Progenitor cell of endocrine pancreas (in vitro differentiated cells): ENCODE measurements at places on chromosomes 12 and 14. TPM values are rescaled to one million over a fixed set of nuclear protein-coding genes. Genes with fewer than 3 reads are reported as not detected.

DLK1 gene
- total RNA-seq = 5,491 and 5,856 TPM in 2 replicates

DNA sequence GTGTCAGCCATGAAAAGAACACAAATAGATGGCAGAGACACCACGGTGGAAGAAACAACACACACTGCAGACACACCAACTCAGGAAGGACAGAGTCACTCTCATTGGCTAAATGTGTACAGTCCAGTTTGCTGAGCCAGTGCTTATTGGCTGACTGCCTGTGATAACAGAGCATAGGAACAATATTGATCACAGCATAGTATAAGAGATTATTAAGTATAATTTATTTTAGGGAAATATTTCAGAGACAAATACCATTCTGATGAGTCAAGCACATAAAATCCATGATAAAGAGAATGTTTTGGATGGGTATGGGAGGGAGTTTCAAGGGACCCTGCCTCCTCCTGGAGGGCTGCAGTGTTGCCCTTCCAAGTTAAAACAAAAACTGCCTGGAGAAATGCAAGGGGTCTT, 50.9 kb downstream of the BTG1 start:
- peaks cover 19% of the 10 kb centered on the region for H3K4me1 ChIP-seq
- no peak overlapping the region for H3K27ac ChIP-seq
- DNase-seq = no peak
- H3K36me3 ChIP-seq = peaks cover 3% of the 10 kb centered on the region
- no peak overlapping the region for H3K4me3 ChIP-seq

DNA sequence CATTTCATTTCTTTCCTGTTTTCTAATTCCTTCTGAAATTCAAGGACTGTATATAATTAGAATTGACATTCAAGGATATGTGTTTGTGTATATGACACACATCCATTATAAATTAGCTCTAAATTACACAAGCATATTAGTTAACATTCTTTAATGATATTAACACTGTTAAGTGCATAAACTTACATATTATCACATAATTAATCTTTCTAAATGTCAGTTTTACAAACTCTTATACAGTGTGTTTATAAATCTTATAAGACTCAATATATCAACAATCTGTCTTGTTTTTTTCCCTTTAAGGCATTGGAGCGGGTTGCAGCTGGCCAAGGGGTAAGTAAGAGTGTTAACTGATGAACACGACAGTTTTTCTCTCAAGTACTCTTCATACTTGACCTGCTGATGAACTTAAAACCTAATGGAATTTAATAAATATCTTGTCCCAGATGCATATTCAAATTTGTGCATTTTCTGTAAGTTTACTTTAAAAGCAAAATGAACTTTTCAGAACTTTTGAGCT, 76.1 kb downstream of the METTL25 start:
- H3K4me3 ChIP-seq = no peak overlapping the region
- peaks cover 3% of the 10 kb centered on the region for H3K4me1 ChIP-seq
- no peak overlapping the region for H3K27ac ChIP-seq
- H3K27me3 ChIP-seq = no peaks in the 10 kb centered on the region
- DNase-seq = no peak

GRCh38 chr14:73492043-73492552, 1.4 kb downstream of the RIOX1 start:
- H3K4me1 ChIP-seq = peaks cover 19% of the 10 kb centered on the region
- DNase-seq = no peak
- H3K36me3 ChIP-seq = peaks cover 18% of the 10 kb centered on the region
- H3K27me3 ChIP-seq = no peaks in the 10 kb centered on the region

FAM222A gene
- total RNA-seq = 11.6 and 12.7 TPM in 2 replicates

SOX5 gene
- total RNA-seq = 49.1 and 56.9 TPM in 2 replicates

- H3K4me3 ChIP-seq = no peak overlapping the region
- no peaks in the 10 kb centered on the region for H3K36me3 ChIP-seq
- DNase-seq = no peak
- H3K4me1 ChIP-seq = peaks cover 25% of the 10 kb centered on the region
- H3K27me3 ChIP-seq = peaks cover 41% of the 10 kb centered on the region
- H3K27ac ChIP-seq = no peak overlapping the region
Measured at GRCh38 chr14:74619672-74620131, 7.7 kb upstream of the LTBP2 start.

DNA sequence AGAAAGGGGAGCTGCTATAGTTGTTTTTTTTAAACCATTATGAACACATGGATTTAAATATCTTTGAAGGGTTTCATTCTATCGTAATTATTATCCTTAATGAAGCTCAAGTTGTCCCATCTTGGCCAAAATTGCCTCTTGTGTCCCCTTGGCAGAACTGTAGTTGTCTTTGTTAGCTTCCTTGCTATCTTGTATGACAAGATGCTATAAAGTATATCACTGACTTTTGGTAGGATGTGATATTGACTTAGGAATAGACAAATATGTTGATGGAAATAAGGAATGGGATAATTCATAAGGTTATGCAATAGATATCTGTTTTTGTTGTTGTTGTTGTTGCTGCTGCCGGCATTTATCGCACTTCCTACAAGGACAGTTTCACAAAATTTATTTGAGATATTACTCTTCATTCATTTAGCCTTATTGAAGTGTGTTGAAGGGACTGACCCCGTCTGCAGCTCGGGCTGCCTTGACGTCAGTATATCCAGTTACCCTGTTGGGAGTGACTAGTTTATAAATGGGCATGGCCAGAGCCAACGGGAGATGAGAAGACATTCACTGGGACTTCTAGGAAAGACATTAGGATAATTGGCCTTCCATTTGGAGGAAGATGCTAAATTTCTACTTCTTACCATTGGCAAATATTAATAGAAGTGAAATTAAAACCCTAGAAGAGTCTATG, 26.1 kb upstream of the APOLD1 start:
- peaks cover 12% of the 10 kb centered on the region for H3K4me1 ChIP-seq
- no peaks in the 10 kb centered on the region for H3K36me3 ChIP-seq
- no peaks in the 10 kb centered on the region for H3K27me3 ChIP-seq

- H3K4me3 ChIP-seq = no peak overlapping the region
- peaks cover 14% of the 10 kb centered on the region for H3K4me1 ChIP-seq
- no peaks in the 10 kb centered on the region for H3K27me3 ChIP-seq
- no peak for DNase-seq
- H3K27ac ChIP-seq = no peak overlapping the region
- H3K36me3 ChIP-seq = no peaks in the 10 kb centered on the region
Measured at GRCh38 chr12:9719790-9720189, 13.1 kb downstream of the CLECL1 start.

OR4N2 gene
- total RNA-seq = not detected in 2 replicates

GRCh38 chr14:83568141-83568540, 1961.8 kb upstream of the FLRT2 start:
- H3K27me3 ChIP-seq = no peaks in the 10 kb centered on the region
- H3K4me3 ChIP-seq = no peak overlapping the region
- H3K36me3 ChIP-seq = no peaks in the 10 kb centered on the region
- peaks cover 5% of the 10 kb centered on the region for H3K4me1 ChIP-seq

DNA sequence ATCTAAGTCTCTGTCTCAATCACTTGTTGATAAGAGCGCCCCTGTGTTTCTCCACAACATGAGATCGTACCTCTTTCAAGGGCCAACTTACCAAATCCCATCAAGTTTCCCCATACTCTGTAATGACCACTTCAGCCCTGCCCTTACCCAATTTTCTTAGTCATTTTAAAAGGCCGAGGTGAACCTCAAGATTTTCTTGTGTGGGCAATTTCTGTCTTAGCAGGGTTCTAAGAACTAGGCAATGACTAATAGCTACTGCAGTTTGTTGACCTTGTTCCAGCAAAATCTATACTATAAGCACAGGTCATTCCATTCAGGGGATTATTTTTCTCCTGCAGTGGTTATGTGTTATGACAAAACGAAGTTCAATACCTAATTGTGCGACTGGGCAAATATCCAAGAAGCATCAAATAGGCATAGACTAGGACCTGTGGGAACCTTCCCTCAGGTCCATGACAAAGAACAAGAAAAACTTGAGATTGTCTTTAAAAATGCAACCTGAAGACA, 359.8 kb downstream of the PCNX1 start:
- peaks cover 1% of the 10 kb centered on the region for H3K36me3 ChIP-seq
- H3K4me3 ChIP-seq = no peak overlapping the region
- peaks cover under 1% of the 10 kb centered on the region for H3K4me1 ChIP-seq
- H3K27me3 ChIP-seq = no peaks in the 10 kb centered on the region

LRRC10 gene
- total RNA-seq = not detected in 2 replicates

- no peak overlapping the region for H3K27ac ChIP-seq
Measured at GRCh38 chr14:102293781-102294180, 11.2 kb downstream of the MOK start.

GRCh38 chr14:56874375-56874774, 64.1 kb upstream of the OTX2 start:
- peaks cover 28% of the 10 kb centered on the region for H3K27me3 ChIP-seq
- H3K4me1 ChIP-seq = no peaks in the 10 kb centered on the region
- no peak for DNase-seq
- H3K27ac ChIP-seq = no peak overlapping the region
- H3K36me3 ChIP-seq = no peaks in the 10 kb centered on the region
- no peak overlapping the region for H3K4me3 ChIP-seq

DNA sequence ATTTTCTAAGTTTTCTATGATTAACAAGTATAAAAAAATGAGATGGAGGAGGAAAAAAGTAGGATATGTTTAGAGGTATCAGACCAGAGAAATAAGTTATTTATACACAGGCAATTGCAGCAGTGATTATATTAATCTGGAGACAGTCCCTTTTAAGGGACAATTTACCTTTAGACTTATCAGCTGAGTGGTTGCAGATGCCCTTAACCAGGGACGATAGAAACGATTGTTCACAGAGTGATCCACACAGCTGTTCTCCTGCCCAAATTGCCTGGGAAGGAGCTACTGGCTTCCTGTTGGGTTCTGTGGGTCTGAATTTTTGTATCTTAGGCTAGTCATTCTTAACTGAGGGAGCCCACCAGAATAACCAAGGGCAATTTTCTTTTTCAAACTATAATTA, 66.4 kb downstream of the GCH1 start:
- H3K36me3 ChIP-seq = peaks cover 11% of the 10 kb centered on the region
- H3K4me3 ChIP-seq = no peak overlapping the region
- no peak overlapping the region for H3K27ac ChIP-seq
- no peaks in the 10 kb centered on the region for H3K27me3 ChIP-seq
- peaks cover 23% of the 10 kb centered on the region for H3K4me1 ChIP-seq

GRCh38 chr14:76863724-76864407, 37.7 kb downstream of the LRRC74A start:
- peaks cover 8% of the 10 kb centered on the region for H3K27me3 ChIP-seq
- no peak overlapping the region for H3K4me3 ChIP-seq
- H3K36me3 ChIP-seq = no peaks in the 10 kb centered on the region
- DNase-seq = no peak
- H3K4me1 ChIP-seq = peaks cover 12% of the 10 kb centered on the region
- H3K27ac ChIP-seq = no peak overlapping the region

DEPDC4 gene
- 3.9 and 4.3 TPM in 2 replicates for total RNA-seq

- H3K27me3 ChIP-seq = peaks cover 11% of the 10 kb centered on the region
- H3K4me1 ChIP-seq = peaks cover 18% of the 10 kb centered on the region
- peaks cover 12% of the 10 kb centered on the region for H3K36me3 ChIP-seq
Measured at GRCh38 chr12:27711967-27712366, 1.3 kb downstream of the MRPS35 start.

DNA sequence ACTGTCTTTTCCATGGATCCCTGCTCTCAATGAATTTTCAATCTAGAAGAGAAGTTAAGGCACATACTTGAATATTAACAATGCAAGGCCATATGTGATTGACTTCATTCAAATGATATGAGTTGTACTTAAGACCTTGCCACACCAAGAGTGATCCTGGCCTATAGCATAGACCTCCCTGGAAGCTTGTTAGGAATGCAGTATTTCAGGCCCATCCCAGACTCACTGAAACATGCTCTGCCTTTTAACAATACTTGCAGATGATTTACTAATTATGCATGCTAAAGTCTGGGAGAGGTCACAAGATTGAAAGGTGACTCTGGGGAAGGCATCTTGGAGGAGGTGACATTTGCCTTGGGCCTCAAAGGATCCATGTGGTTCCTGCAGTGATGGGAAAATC, 43.2 kb downstream of the RFX4 start:
- no peaks in the 10 kb centered on the region for H3K36me3 ChIP-seq
- H3K27ac ChIP-seq = no peak overlapping the region
- no peak overlapping the region for H3K4me3 ChIP-seq
- H3K4me1 ChIP-seq = no peaks in the 10 kb centered on the region
- no peak for DNase-seq

PYM1 gene
- 38.0 and 42.8 TPM in 2 replicates for total RNA-seq

DNA sequence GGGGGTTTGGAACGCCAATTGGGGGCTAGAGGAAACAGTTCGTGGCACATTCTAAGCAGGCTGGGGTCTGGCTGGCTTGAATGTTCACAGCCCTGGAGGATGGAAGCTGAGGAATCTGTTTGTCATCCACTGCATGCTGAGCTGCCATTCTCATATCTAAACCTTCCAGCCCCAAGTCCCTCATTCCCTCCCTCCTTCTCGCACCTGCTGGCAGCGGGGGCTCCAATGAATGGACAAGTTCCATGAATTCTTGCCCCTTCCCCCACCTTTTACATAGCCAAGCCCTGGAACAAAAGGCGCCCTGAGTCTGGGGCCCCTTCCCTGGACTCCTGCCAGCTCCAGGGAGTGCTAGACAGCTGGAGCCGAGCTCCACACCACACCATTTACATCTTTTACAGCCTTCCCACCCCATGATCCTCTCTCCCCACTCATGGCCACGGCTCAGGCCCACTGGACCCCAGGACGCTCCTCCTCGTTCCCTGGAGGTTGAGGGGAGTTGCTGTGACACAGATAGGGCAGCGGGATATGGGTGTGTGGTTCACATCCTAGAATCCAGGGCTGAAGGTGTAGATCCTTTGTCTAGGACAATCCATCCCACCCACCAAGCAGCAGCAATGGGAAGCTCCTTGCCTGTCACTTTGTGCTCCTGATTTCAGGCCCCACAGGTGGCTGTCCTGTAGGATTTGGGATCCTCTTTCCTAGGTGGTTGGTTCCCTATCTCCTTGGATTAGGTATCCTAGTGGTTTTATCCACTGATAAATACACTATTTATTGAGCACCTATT, 21.7 kb upstream of the VRTN start:
- DNase-seq = no peak
- peaks cover 19% of the 10 kb centered on the region for H3K4me1 ChIP-seq
- no peaks in the 10 kb centered on the region for H3K27me3 ChIP-seq
- no peak overlapping the region for H3K4me3 ChIP-seq

CD27 gene
- total RNA-seq = not detected in 2 replicates

ART4 gene
- 0.18 and 0.29 TPM in 2 replicates for total RNA-seq

KRT74 gene
- total RNA-seq = not detected in 2 replicates

DNA sequence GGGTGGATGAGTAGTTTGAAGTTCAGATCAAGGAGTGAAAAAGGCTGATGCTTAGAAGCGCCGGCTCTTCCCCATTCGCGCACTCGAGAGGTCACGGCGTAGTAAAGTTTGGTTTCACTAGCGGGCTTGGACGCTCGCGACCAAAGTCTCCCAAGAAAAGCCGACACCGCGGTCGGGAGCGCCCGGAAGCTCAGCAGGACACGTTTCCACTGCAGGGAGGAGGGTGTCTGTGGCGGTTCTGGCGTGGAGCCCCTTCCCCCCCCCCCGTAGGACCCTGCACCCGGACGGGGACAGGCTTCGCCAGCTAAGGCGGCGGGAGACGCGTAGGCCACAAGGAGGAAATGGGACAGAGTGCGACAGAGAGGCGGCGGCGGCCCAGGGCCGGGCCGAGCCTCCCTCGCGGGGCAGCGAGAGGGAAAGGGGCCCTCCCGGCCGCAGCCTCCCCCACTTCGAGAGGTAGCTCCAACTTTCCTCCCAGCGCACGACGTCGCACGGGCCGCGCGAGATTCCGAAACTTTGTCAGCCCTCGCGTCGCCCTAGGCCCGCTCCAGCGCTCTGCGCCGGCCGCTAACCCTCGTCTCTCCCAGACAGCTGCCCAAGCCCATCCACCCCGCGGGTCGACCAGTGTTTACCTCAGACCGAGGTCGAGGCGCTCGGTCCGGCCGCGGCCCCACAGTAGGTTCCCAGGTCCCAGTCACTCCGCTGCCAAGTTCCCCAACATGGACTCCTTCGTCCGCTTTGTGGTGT, 480 bp downstream of the SCAF11 start:
- H3K4me3 ChIP-seq = peak overlapping the region; percentile 89
- peak overlapping the region; percentile 99 for H3K27ac ChIP-seq
